ENCODE measurements at places on chromosomes 5 and 9.
A peak's percentile ranks its signal among the peaks of the same experiment; 100 is the strongest.

DNA sequence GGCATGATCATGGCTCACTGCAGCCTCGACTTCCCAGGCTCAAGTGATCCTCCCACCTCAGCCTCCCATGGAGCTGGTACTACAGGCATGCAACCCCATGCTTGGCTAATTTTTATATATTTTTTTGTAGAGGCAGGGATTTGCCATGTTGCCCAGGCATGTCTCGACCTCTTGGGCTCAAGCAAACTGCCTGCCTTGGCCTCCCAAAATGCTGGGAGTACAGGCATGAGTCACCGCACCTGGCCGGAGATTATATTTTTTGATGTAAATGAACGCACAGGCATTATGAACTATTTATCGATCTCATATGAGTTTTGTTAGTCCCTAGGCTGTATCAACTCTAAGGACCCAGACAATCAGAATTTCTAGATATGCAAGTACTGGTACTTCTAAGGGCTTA, 25.5 kb upstream of the CEP120 start:
- no peak for DNase-seq

DNA sequence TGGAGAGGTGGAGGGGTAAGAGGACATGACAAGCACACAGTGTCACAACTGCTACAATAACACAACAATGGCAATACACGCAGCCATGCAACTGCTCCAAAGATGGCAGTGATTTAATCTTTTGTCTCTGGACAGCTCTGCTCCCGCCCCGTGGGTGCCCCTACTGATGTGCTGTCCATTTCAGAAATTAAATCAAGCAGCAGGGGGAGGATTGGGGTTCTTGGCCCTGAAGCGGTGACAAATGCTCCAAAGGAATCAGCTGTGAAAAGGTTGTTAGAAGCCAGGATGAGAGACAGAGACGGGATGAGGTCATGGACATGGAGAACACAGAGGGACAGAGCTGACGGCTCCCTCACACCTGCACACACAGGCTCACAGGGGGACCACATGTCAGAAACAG, 22.6 kb downstream of the CNTFR start:
- no peak for DNase-seq

GRCh38 chr9:129644365-129644764, 2.4 kb upstream of the ASB6 start:
- DNase-seq, result no peak

- DNase-seq, result no peak
Measured at GRCh38 chr5:116922532-116922931, 347.9 kb upstream of the SEMA6A start.

DNA sequence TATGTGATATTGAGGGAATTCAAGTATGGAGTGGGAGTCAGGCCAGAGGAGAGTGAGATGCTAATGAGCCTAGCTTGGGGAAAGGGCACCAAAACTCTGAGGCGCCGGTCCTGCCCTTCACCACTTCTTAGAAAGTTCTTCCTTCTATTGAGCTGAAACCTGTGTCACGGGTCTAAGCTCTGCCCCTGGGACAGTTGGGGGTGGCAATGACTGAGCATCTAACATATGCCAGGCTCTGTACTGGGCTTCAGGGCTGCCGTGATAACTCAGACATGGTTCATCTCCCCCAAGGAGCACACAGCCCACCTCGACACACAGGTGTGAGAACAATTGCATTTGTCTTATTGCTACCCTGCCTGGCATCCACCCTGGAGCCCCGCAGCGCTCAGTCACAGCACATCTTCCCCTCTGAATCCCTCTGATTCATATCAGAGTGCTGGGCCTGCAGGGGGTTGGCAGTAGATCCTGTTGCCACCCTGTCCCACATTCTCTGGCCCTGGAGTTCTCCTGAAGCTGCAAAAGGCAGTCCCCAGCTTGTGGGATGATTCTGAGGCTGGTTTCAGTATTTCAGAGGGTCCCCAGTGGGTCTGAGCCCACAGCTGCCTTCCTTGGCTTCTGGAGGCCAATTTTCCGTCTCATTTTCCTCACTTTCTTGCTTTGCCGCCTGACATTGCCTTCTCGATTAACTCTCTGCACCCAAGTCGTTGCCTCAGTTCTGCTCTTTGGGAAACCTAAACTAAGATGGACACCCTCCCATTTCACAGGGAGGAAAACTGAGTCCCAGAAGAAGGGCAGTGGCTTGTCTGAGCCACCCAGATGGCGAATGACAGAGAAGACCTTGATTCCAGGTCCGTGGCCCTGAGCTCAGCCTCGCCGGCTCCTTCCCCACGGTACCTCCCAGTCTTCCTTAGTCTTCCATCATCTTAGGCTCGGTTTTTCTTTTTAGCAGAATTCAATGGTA, 42.5 kb downstream of the ALG2 start:
- DNase-seq, result peak; percentile 78

DNA sequence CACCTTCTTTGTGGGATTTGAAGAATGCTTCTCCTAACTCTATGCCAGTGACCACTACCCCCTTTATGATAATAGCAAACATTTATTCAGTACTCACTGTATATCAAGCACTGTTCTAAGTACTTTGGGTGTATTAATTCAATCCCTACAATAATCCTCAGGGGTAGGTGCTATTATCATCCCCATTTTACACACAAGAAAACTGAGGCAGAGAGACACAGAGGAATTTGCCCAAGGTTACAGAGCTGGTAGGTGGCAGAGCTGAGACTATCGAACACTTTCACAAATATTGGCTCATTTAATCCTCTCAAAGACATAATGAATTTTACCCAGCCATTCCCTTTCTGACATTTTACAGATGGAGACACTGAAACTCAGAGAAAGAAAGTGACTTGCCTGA, 9.8 kb upstream of the LARP1 start:
- DNase-seq, result no peak

GRCh38 chr9:4812858-4813257, 20.1 kb downstream of the RCL1 start:
- DNase-seq, result no peak

DNA sequence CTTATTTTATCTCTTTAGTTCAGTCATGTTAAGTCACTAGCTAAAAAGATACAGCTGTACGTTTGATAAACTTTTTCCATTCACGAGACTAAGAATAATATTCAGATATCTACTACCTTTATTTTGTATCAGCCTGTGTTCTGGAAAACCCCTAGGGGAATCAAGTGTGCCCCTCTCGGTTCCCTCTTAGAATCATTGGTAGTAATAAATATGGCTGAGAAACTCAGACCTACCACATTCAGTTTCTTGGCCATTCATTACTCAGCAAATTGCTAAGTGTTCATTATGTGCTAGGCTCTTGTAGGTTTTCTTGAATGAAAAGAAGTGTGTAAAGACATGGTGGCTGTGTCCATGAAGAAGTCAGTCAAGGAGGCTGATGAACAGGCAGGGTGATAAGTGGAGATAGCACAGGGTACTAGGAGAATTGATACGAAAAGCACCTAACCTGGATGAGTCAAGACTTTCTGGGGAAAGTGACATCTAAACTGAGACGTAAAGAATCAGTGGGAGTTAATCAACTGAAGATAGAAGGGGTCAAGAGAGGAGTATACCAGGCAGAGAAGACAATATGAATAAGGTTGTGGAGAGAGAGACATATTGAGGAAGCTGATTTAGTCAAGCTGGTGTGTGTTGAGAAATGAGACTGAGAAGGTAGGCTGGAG, 86.2 kb downstream of the CSNK1G3 start:
- no peak for DNase-seq

- no peak for DNase-seq
Measured at GRCh38 chr9:108831496-108832178, 24.1 kb downstream of the ACTL7B start.

GRCh38 chr5:105789246-105789645, 1881.5 kb downstream of the EFNA5 start:
- DNase-seq, result no peak

GRCh38 chr5:1963358-1963757, 80.6 kb upstream of the IRX4 start:
- no peak for DNase-seq

DNA sequence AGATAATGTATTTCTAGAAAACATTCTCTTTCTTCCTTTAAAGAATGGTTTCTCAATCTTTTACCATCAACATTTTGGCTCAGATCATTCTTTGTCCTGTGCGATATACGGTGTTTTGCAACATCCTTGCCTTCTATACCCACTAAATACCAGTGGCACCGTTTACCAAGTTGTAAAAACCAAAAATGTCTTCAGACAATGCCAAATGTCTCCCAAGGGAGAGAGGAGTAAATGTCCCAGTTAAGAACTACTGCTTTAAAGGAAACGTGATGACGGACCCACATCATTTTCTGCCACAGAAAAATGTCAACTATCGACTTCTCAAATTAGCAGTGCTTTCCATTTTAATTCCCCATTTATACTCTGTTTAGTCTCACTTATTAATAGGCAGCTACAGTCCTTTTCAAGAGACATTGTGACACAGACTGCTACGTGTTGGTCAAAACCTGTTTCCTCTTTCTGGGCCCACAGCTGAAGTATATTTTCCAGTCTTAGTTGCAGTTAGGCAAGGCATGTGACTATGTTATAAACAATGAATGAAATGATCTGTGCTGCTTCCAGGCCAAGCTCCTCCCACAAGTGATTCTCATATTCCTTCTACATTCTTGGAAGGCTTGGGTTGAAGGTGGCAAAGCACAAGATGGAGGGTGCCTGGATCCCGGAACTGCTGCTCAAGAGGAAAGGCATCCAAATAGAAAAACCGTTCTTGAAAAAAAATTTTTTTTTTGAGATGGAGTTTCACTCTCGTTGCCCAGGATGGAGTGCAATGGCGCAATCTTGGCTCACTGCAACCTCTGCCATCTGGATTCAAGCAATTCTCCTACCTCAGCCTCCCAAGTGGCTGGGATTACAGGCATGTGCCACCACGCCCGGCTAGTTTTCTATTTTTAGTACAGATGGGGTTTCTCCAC, 8.8 kb downstream of the PRXL2C start:
- DNase-seq, result no peak

- DNase-seq, result no peak
Measured at GRCh38 chr5:34062419-34062818, 19.4 kb upstream of the C1QTNF3 start.

GRCh38 chr5:124162767-124163532, 583.5 kb downstream of the ZNF608 start:
- DNase-seq, result no peak

DNA sequence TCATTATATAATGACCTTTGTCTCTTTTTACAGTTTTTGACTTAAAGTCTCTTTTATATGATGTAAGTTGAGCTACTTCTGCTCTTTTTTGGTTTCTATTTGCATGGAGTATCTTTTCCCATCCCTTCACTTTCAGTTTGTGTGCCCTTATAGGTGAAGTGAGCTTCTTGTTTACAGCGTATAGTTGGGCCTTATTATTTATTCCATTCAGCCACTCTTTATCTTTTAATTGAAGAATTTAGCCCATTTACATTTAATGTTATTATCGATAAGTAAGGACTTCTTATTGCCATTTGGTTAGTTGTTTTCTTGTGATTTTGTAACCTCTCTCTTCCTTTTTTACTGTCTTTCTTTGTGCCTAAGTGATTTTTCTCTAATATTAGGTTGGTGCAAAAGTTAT, 117.3 kb downstream of the ADAMTSL1 start:
- DNase-seq, result no peak

DNA sequence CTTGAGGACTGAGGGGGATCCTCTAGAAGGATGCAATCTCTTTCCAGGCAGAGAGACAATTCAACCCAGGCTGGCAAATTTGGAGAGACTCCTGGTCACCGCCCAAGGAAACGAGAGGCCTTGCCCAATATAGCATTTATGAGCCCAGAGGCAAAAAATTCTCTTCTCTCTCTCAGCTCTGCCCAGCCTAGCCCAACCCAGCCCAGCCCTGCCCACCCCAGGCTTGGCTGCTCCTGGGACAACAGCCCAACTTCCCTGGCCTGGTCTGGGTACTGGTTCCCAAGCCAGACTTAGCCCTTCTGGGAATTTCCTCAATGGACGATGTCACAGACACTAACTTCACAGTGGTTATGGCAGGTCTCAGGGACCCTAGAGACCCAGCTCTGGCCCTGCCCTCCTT, 116.5 kb downstream of the PSD2 start:
- no peak for DNase-seq

GRCh38 chr9:117088786-117089185, 326.1 kb downstream of the ASTN2 start:
- peak; percentile 86 for DNase-seq

GRCh38 chr5:180658774-180659564, 9.6 kb upstream of the FLT4 start:
- no peak for DNase-seq

DNA sequence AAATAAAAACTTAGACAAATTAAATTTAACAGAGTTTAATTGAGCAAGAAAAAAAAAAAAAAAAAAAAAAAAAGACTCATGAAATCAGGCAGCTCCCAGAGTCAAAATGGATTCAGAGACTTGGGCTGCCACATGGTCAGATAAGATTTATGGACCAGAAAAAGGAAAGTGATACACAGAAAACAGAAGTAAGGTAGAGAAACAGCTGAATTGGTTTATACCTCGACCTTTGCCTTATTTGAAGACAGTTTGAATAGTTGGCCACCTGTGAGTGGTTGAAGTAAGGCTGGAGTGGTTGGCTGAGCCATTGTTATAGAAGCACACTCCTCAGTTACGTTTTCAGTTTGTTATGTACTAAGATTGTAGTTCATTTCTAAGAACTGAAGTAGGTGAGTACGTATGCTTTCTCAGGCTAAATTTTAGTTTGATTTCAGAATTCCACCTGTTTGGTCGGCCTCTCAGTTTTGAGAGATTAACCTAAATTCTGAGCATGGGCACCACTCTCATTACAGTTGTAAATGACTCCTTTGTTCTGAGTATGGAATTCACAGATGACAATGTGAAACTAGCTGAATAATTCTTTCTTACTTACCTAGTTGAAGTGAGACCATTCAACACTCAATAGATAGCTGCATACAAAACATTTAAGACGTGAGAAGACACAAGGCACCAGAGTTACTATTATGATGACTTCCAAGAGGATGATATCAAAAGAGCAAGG, 149.0 kb downstream of the AOPEP start:
- no peak for DNase-seq

DNA sequence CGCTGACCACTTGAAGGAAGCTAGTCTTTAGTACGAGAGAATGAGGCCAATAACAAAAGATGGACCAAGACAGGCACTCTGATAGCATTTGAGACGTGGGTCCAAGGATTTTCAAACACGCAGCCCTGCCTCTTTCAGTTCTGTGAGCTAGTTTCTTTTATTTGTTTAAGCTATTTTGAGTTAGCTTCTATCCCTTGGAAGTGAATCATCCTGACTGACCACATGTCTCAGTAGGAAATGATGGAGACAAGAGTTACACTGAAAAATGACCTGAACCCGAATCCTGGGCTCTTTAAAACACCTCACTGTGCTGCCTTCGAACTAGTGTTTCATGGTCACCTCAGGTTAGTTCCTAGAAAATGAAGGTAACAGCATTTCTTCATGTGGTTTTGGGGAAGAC, 9.9 kb downstream of the TEK start:
- no peak for DNase-seq

- no peak for DNase-seq
Measured at GRCh38 chr5:40484495-40484894, 195.2 kb upstream of the PTGER4 start.

GRCh38 chr5:110965773-110966581, 105.5 kb upstream of the TSLP start:
- no peak for DNase-seq

DNA sequence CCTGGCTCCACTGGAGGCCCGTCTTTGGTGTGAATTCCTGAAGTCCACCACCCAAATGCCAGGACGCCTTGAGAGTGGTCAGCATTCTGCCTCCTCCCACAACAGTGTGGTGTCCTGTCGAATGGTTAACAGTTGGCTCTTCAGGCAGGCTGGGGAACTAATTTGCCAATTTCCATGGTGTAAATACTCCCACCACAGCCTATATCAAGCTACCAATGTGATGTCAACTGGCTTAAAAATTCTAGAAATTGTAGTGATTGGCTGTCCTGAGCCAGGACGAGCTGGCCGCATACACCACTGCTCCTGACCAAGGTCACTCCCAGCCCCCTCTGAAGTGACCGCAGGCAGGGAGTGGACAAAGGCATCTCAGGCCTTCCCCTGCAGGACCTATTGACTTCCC, 11.1 kb downstream of the UNC5A start:
- no peak for DNase-seq

Measured in esophagus muscularis mucosa (tissue), 4 donors.